MM.1S (cell line): ENCODE measurements at places on chromosomes 16 and 17.

DNA sequence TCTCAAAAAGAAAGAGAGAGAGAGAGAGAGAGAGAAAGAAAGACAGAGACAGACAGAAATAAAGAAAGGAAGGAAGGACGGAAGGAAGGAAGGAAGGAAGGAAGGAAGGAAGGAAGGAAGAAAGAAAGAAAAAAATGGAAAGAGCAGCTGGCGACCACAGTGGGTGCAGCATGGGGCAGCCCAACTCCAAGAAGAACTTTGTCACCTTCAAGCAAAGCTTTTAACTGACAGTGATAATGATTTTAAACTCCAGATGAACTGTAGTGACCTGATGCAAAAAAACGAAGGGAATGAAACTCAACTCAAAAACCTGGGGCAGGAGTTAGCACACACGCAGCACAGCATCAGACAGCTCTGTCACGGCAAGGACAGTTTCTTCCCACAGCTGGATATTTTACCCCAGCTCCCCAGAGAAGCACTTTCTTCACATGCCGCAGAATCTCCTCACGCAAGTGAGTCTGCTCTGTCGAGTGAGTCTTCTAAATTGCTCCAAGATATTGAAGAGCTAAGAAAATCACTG lies 5.0 kb upstream of the ARHGAP17 start:
- DNase-seq = no peak

DNA sequence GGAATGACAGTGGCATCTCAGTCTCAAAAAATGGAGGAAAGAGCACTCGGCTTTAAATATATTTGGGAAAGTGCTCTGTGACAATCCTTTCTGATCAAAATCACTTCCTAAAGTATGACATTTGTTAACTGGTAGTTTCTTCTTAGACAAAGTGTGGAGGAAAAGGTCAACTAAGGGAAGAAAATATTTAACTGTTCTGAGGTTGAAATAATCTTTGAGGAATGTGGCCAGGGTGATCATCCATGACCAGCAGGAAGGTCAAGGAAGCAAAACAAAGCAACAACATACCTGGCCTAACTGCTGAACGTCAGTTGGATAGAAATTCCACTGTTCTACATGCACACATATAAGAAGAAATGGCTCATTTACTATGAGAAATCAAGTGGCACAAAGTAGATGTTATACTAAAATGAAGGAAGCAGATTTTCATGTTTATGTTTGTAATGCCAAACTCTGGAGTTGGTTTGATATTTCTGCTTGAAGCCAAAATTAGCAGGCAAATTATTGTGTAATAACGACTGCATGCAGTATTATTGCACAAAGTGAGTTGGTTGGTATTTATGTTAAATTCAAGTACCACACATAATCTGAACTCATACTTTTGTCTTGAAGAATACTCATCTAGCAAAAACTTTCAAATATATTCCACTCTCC lies 87.3 kb upstream of the CORO6 start:
- no peak for DNase-seq

- DNase-seq = no peak
Observed at GRCh38 chr16:57892447-57893096, 78.4 kb downstream of the CNGB1 start.

- DNase-seq = peak; percentile 72
Observed at GRCh38 chr16:56513972-56514371, 5.9 kb downstream of the BBS2 start.

DNA sequence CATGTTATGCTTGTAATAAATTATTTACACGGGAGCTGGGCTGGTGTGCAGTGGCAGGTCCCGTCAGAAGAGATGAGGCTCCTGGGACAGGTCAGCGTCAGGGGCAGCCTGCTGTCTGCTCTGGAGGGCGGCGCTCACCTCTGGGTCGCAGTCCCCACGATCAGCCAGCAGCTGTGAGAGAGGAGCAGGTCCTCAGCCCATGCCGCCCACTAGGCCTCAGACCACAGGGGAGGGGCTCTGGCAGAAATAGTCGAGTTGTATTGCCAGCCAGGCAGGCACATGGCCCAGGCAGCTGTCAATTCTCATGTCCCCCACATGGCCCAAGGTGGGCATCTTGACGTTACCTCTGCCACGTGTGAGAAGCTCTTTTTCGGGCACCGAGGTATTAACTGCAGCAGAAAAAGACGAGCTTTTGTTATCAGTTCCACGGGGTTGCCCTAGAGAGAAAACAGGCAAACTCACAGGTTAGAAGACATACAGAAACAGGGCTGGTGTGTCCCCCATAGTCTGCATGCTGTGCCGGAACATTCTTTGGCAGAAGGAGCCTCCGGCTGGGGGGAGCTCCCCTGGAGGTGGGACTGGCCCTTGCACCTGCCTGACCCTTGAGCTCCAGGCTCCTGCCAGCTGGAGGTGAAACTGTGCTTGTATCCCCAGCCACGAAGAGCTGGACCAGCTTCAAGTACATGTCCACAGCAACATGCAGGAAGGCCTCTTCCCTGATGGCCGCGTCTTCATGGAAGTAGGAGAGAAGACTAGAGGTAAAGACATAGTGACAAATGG lies 17.4 kb downstream of the ZNF276 start:
- no peak for DNase-seq

- DNase-seq = no peak
Observed at GRCh38 chr16:65229191-65229662, 107.4 kb upstream of the CDH11 start.

DNA sequence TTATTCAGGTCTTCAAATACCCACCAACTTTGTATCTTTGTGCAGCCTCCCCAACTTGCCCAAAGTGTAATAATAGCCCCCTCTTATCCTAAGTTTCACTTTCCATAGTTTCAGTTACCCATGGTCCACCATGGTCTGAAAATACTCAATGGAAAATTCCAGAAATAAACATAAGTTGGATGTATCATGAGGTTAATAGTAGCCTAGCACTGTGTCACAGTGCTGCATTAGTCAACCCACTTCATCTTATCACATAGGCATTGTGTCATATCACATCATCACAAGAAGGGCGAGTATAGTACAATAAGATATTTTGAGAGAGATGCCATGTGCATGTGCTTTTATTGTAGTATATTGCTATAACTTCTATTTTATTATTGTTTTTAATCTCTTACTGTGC lies 21.9 kb downstream of the OMG start:
- DNase-seq = no peak

DNA sequence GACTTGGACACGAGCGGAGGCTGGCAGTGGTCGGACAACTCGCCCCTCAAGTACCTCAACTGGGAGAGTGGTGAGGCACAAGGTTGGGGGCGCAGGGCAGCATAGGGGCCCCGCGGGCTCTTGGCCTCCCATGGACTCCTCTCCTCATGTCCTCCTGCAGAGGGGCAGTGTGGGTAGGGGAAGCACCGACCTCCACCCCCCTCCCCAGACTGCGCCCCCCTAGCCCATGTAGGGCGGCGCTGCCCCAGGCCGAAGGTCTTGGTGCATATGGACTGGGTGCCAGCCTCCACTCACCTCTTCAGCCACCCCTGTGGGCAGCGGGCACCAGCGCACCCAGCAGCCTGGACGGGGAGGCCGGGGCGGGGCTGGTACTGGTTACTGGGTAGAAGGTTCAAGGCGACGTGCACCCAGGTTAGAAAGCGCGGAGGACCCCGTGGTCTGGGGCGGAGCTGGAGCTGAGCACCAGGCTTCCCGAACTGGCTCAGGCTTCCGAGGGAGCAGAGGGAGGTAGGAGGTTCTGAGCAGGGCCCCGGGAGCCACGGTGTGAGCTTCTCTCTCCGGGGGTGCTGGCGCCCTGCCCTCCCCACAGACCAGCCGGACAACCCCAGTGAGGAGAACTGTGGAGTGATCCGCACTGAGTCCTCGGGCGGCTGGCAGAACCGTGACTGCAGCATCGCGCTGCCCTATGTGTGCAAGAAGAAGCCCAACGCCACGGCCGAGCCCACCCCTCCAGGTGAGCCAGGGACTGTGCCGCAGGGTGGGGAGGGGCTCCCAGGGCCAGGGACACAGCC lies 39.5 kb downstream of the MRC2 start:
- DNase-seq = no peak

GRCh38 chr17:39688945-39689344 lies 1.1 kb upstream of the PGAP3 start:
- DNase-seq = no peak

DNA sequence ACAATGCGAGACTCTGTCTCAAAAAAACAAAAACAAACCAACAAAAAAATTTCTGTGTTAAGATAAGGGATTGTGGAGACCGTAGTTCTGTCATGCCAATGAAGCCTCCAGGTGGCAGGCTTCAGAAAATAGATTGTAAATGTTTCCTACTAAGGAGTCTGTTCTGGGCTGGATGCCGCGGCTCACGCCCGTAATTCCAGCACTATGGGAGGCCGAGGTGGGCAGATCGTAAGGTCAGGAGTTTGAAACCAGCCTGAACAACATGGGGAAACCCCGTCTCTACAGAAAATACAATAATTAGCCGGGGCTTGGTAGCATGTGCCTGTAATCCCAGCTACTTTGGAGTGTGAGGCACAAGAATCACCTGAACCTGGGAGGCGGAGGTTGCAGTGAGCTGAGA lies 4.4 kb upstream of the SNX29 start:
- DNase-seq = no peak
